Fibroblast of skin of right biceps (primary cell): ENCODE measurements at places on chromosomes 12 and 14.

GRCh38 chr12:120055231-120056000 is 61.1 kb downstream of the RAB35 start:
- no peak for DNase-seq

DNA sequence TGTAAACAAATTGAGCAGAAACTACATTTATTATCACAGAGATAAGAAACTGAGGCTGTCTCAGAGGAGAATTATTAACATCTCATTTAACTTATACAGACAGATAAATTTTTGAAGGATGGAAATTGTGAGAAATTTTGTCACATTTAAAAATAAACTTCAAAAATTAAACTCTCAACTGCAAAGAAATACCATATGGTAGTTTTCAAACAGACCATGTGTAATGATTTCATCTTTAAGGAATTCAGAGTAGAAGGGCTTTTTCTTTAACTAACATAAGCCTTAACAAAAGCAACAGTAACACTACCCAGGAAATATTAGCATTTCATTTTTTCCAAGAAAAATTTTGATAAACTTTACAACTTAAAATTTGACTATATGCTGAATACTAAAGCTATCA is 26.6 kb downstream of the NUP37 start:
- DNase-seq = peak; percentile 36

DNA sequence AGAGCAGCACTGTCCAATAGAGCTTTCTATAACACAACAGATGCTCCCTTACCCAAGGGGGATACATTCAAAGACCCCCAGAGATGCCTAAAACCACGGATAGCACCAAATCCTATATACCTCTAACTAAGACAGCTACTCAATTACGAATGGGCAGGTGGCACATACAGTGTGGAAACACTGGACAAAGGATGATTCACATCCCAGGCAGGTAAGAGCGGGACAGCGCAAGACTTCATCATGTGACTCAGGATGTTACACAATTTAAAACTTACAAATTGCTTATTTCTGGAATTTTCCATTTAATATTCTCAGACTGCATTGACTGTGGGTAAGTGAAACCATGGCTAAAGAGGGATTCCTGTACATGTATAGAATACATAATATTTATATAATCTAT is 5.5 kb upstream of the HCFC2 start:
- DNase-seq = no peak

DNA sequence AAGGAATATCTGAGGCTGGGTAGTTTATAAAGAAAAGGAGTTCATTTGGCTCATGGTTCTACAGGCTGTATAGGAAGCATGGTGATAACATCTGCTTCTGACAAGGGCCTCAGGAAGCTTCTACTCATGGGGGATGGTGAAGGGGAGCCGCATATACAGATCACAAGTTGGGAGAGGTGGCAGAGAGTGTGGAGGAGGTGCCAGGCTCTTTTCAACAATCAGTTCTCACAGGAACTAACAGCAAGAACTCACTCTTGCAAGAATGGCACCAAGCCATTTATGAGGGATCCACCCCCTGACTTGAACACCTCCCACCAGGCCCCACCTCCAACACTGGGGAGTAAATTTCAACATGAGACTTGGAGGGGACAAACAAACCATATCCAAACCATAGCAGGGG is 3.5 kb upstream of the TSPAN11 start:
- no peak for DNase-seq

DNA sequence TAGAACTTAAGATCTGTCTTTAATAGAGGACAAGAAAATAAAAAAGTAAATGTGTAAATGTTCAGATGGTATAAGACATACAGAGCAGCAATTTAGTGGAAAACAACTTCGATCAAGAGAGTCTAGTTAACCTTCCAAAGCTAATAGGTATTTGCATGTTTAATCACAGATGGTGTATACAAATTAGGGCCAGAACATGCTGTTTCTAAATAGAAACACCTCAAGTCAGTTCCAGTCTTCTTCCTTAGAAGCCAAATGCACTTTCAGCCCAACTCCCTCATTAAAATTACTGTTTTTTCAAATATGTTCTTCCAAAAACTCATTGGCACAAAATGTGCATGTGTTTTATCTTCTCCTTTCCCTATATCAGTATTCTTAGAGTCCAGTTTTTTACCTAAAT is 604.4 kb downstream of the SLC6A15 start:
- no peak for DNase-seq

DNA sequence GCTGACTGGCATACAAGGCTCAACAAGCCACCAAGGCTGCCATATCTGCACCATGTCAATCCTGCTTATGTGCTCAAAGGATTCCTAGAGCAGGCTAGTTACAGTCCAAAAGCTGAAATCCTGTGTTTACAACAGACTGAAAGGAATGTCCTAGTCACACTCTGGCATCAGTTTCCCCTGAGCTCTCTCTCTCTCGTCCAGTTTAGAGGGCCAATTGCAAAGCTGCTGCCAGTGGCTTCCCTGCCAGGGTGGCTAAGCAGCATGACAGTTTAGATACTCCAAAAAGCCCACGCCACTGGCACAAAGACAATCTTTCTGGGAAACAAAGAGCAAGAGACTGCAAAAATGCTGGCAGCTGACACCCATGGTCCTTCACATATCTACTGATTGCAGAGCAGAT is 392.1 kb downstream of the RPS29 start:
- no peak for DNase-seq

DNA sequence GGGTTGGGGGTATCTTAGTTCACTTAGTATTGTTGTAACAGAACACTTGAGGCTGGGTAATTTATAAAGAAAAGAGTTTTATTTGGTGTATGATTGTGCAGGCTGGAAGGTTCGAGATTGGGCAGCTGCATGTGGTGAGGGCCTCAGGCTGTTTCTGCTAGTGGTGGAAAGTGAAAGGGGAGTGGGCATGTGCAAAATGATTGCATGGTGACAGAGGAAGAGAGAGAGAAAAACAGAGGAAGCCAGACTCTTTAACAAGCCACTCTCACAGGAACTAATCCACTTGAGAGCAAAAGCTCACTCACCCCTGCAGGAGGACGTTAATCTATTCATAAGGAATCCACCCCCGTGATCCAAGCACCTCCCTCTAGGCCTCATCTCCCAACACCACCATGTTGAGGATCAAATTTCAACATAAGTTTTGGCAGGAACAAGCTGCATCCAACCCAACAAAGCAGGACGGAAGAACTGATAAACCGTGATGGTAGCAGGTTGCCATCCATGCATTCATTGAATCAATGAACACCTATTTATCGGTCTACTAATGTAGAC is 165.0 kb upstream of the GZMB start:
- DNase-seq = no peak

GRCh38 chr14:100434911-100435438 is 111.8 kb downstream of the SLC25A47 start:
- DNase-seq = no peak

DNA sequence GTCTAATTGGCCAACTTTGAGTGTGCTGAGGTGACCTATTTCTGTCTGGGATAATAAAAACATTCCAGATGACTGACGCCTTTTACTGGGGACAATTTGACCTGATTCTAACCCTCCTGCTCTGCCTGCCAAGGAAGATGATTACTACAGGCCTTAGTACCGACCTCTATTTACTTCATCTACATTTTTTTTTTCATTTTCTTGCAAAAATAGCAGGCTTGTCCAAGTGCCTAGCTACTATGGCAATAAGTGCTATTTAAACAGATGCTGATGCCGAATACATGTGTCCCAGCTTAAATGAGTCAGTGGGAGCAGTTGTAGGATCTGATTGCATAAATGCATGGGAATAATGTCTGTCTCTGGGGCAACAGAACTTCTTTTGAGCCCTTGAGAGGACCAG is 254.3 kb downstream of the RGS6 start:
- DNase-seq = no peak

GRCh38 chr14:102825307-102826095 is 48.3 kb downstream of the TRAF3 start:
- no peak for DNase-seq

GRCh38 chr14:71163050-71163841 is 256.0 kb downstream of the PCNX1 start:
- no peak for DNase-seq

GRCh38 chr14:63448841-63449240 is 94.3 kb downstream of the PPP2R5E start:
- DNase-seq = no peak

GRCh38 chr12:92442782-92443181 is 260.0 kb upstream of the PLEKHG7 start:
- peak; percentile 15 for DNase-seq

DNA sequence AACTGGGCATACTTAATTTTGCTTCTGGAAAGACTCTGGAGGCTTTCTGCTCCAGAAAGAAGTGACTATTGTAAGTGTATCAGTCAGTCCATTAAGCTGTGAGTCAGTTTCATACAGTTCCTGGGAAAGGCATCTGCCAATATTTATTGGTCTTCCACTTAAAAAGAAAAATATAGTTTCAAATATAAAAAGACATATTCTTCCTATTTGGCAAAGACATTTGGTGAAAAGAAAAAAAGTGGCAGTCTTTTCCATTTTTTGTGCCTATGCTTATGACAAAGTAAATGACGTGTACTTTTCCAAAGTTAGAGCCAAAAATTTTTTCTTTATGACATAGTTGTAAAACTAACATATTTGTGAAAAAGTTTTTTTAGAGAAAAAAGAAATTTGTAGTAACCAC is 12.3 kb downstream of the TMEM30B start:
- peak; percentile 56 for DNase-seq

DNA sequence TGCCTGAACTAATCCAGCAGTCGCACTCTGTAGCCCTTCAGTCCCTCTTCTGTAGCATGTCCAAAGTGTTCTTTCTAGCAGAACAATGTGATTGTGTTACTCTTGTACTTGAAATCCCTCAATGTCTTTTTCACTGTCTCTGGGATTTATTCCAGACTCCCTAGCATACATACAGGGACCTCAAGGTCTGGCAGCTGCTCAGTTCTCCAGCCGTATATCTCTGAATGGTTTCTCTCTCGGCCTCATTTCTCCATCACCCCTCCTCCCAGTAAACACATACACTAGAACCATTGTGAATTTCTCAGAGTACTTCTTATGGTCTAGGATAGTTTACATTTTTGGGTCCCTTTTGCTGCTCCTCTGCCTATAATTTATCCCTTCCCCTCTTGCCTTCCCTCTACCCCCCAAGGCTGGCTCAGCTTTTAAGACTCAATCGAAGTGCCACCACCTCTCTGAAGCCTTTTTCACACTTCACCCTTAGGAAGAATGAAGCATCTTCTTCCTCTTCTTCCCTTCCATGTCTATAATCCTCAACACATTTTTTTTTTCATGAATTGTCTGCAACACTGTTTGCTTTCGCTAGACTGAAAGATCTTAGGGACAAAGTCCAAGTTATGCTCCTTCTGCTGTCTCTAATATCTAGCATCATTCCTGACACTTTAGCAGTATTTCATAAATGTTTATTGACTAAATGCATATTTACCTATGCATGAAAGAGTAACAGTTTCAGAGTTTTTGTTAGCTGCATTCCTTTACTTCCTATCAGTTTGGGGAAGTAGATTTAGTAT is 446.1 kb downstream of the ZFP36L1 start:
- DNase-seq = no peak

DNA sequence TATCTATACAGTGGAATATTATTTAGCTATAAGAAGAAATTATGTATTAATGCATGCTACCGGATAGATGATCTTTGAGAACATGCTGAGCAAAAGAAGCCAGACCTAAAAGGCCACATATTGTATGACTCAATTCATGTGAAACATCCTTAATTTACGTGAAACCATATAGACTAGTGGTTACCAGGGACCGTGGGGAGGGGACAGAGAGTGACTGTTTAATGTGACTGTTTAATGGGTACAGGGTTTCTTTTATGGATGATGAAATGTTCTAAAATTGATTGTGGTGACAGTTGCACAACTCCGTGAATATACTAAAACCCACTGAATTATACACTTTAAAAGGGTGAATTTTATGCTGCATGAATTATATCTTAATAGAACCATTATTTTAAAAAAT is 8.5 kb upstream of the BCL7A start:
- DNase-seq = no peak

- DNase-seq = no peak
These were observed 9.7 kb downstream of the SCARB1 start for GRCh38 chr12:124853781-124854636.

DNA sequence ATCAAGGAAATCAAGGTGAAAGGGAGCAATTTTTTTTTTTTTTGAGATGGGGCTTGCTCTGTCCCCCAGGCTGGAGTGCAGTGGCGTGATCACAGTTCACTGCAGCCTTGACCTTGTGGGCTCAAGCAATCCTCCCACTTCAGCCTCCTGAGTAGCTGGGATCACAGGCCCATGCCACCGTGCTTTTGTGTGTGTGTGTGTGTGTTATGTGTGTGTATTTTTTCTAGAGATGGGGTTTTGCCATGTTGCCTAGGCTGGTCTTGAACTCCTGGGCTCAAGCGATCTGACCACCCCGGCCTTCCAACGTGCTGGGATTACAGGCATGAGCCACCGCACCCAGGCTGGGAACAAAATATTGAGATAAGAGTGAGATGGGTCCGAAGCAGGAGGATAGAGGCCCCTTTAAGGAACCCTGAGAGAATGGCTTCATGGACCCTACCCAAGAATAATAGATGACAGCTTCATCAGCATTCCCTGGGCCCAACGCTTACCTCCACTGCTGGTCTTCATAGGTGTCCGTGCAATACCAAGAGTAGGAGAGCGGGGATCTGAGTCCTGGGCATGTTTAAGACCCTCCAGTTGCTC is 1.0 kb downstream of the CDCA3 start:
- DNase-seq = no peak

GRCh38 chr14:92686900-92687427 is 61.5 kb downstream of the LGMN start:
- DNase-seq = peak; percentile 69

DNA sequence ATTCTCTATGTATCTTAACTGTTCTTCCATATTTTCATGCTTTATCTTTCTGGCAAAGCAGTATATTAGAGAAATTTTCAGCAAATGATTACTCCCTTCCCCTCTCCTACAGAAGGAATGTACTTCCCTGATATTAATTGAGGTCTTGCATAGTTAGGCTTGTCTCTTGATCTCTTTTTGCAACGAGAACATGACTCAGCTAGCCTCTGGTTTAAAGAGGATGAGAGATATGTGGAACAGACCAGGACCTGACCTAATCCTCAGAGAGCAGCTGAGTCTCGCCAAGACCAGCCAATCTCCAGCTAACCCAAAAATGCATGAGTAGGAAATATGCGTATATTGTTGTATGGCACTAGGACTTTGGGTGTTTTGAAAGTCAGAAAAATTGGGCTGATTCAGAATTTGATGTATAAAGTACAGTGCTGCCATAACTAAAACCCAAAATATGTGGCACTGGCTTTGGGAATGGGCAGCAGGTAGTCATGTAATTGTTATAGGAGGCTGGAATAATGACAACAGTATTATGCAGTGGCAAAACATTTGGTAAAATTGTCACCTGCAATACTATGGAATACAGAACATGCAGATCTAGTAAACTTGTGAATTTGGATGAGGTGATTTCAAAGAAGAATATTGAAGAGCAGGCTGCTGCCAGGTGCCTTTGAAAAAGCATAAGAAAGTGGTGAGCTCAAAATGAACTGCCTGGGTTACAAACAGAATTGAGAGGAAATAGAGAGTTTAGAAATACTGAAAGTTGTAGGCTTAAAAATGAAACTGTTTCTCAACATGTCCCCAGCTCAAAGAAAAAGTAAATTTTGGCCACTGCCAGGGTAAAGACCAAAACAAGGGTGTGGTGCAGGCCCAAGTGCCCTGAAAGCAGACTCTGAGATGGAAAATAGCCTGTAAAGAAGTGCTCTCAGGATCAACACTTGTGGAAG is 9.3 kb upstream of the USP15 start:
- DNase-seq = peak; percentile 49
